Aortic smooth muscle cell (primary cell): ENCODE measurements at places on chromosomes 2 and 18. TPM values are rescaled to one million over a fixed set of nuclear protein-coding genes. Genes with fewer than 3 reads are reported as not detected.

The ST6GAL2 gene
- not detected in 2 replicates for total RNA-seq

The EFR3B gene
- total RNA-seq: 1.4 and 3.3 TPM in 2 replicates

The GPAT2 gene
- 4.5 and 5.8 TPM in 2 replicates for total RNA-seq

The PPM1B gene
- total RNA-seq: 39.9 and 58.6 TPM in 2 replicates

The ANKRD29 gene
- 4.2 and 4.9 TPM in 2 replicates for total RNA-seq

The VWC2L gene
- under 0.01 TPM in 1 of 2 replicates, not detected in the other for total RNA-seq

The CHST9 gene
- total RNA-seq: not detected in 2 replicates

The HOXD4 gene
- total RNA-seq: 0.06 TPM in 1 of 2 replicates, not detected in the other

The CPS1 gene
- 13.6 and 19.1 TPM in 2 replicates for total RNA-seq

The RAPGEF4 gene
- 0.66 and 2.2 TPM in 2 replicates for total RNA-seq

The HAAO gene
- total RNA-seq: 0.53 and 1.1 TPM in 2 replicates

The RSAD2 gene
- total RNA-seq: 0.40 and 0.99 TPM in 2 replicates

The COA5 gene
- total RNA-seq: 34.1 and 37.8 TPM in 2 replicates

The LOXL3 gene
- 66.2 and 155 TPM in 2 replicates for total RNA-seq

The UGT1A5 gene
- not detected in 2 replicates for total RNA-seq

The KANSL3 gene
- 23.0 and 26.6 TPM in 2 replicates for total RNA-seq

The ZNF638 gene
- total RNA-seq: 139 and 152 TPM in 2 replicates

The LYPD6B gene
- total RNA-seq: not detected in 2 replicates

The CYRIA gene
- total RNA-seq: 0.87 and 1.5 TPM in 2 replicates

The CD28 gene
- under 0.01 TPM in 1 of 2 replicates, not detected in the other for total RNA-seq

The EPB41L3 gene
- 2.9 and 3.7 TPM in 2 replicates for total RNA-seq

The RGPD4 gene
- total RNA-seq: under 0.01 TPM in 1 of 2 replicates, not detected in the other

The CNTNAP5 gene
- not detected in 2 replicates for total RNA-seq

The SCN2A gene
- total RNA-seq: 1.4 and 2.4 TPM in 2 replicates

The AGXT gene
- total RNA-seq: not detected in 2 replicates

The DNAJC5G gene
- total RNA-seq: not detected in 2 replicates

The SP100 gene
- total RNA-seq: 153 and 155 TPM in 2 replicates

The FAM110C gene
- total RNA-seq: under 0.01 TPM in 1 of 2 replicates, not detected in the other

The DQX1 gene
- 0.12 TPM in 1 of 2 replicates, not detected in the other for total RNA-seq

The CGREF1 gene
- 7.0 and 12.2 TPM in 2 replicates for total RNA-seq

The ARHGAP15 gene
- 0.31 TPM in 1 of 2 replicates, not detected in the other for total RNA-seq

The SKOR2 gene
- not detected in 2 replicates for total RNA-seq

The ANO7 gene
- 0.25 and 0.40 TPM in 2 replicates for total RNA-seq

The KCNE4 gene
- total RNA-seq: 10.8 and 14.0 TPM in 2 replicates

The HOXD13 gene
- not detected in 2 replicates for total RNA-seq

The ARMC9 gene
- 97.6 and 158 TPM in 2 replicates for total RNA-seq

The SKA1 gene
- 8.0 and 12.7 TPM in 2 replicates for total RNA-seq

The FANCL gene
- total RNA-seq: 13.1 and 17.4 TPM in 2 replicates

The UGT1A8 gene
- total RNA-seq: not detected in 2 replicates

The SNED1 gene
- total RNA-seq: 37.2 and 59.5 TPM in 2 replicates

The HSBP1L1 gene
- 5.2 and 5.4 TPM in 2 replicates for total RNA-seq

The CMPK2 gene
- 1.6 and 2.1 TPM in 2 replicates for total RNA-seq

The CHRNA1 gene
- total RNA-seq: 0.06 and 0.13 TPM in 2 replicates

The EXOC6B gene
- total RNA-seq: 30.5 and 31.2 TPM in 2 replicates

The HADHB gene
- total RNA-seq: 96.4 and 116 TPM in 2 replicates

The ALPI gene
- not detected in 2 replicates for total RNA-seq

The POTEE gene
- total RNA-seq: under 0.01 TPM in 1 of 2 replicates, not detected in the other

The SPDYA gene
- 0.79 and 1.6 TPM in 2 replicates for total RNA-seq

The MOGAT1 gene
- total RNA-seq: not detected in 2 replicates

The LOXHD1 gene
- not detected in 2 replicates for total RNA-seq

The MARCO gene
- total RNA-seq: not detected in 2 replicates

The TCF23 gene
- total RNA-seq: not detected in 2 replicates

The AQP4 gene
- not detected in 2 replicates for total RNA-seq

The C2orf78 gene
- not detected in 2 replicates for total RNA-seq

The AKAIN1 gene
- not detected in 2 replicates for total RNA-seq

The DSG1 gene
- not detected in 2 replicates for total RNA-seq

The MATN3 gene
- total RNA-seq: 0.26 and 0.44 TPM in 2 replicates

The RIT2 gene
- not detected in 2 replicates for total RNA-seq
